Thoracic aorta (tissue), 2 donors: ENCODE measurements at places on chromosomes 16 and 17.

DNA sequence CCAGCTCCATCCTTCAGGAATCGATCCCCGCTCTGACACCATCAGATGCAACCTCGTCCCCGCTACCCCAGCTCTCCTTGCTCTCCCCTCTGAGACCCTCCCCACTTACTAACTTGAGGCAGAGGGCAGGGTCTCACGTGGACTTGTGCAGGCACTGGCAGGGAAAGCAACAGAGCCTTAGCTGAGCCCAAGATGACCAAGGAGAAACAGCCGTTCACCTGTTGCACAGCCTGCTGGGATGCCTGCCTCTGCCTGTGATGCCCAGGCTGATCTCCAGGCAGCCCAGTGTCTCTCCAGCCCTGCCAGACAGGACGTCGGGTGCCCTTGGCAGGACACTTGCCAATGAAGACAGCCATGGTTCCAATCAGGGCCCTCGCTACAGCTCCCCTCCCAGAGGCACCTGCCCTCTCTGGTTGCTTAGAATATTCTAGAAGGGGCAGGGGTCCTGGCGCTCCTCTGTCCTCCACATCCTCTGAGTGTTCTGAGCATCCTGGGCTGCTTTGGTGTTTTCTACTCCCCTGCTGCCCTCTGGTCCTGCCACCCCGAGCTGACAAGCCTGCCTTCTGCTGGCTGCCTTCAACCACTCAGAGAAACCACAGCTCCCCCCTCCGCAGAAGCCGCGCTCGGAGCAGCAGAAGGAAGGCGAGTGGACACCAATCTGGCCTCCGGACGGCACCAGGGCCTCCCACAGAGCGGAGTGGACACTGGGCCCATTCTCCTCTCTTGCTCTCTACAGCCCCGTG lies 6.7 kb downstream of the CEP295NL start:
- no peak for DNase-seq

DNA sequence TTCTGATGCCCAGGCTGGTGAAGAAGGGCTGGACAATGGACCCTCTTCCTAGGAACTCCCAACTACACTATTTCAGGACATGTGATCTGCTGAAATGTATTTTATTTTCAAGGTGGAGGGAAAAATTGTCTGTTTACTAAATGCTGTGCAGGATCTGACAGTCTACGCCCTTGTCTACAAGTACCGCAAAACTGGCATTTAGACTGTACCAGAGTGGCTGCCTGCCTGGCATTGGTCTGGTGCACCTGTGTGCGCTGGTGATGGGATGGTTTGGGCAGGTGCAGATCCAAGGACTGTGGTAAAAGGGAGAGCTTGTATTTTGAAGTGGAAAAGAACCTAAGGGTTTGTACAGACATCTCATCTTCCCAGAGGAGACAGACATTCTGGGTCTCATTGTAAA lies 79.7 kb downstream of the AIPL1 start:
- no peak for DNase-seq

- no peak for DNase-seq
Measured at GRCh38 chr16:20129375-20129774, 55.7 kb upstream of the GPR139 start.

GRCh38 chr17:16107165-16107770 lies 107.6 kb downstream of the TTC19 start:
- no peak for DNase-seq

GRCh38 chr17:76150712-76151622 lies 9.9 kb upstream of the FOXJ1 start:
- no peak for DNase-seq

DNA sequence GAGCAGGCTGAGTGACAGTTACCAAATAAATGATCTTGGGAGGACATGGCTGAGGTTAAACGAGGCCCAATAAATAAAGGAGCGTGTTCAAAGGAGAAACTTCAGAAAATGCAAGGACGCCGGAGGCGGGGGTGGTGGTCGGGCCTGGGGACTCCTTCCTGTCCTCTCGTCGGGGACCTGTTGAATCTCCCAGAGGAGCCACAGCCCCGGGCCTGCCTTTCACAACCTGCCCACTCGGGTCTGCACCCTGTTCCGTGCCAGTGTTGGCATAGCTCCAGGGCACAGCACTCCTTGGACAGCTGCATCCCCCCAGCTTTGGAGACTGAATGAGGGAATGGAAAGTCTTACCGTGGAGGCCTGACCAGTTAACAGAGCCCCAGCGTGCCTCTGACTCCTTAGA lies 8.1 kb upstream of the TBX4 start:
- DNase-seq: no peak

DNA sequence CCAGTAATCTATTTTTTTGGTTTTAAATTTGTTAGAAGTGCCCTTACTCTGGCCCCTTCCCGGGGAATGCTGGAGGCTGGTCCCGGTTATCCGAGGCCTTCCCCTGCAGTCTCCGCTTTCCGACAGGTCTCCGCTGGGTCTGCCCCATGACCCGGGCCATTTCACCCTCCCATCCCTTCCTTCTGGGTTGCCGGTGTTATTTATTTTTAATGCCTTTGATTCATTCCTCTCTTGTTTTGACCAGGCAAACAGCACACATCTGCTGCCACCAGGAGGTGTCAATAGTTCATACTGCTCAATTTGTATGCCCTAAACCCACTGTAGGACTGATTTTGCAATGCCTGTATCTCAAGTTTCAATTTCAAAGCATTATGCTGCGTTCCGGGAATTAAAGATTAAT lies 113.2 kb upstream of the IRX5 start:
- no peak for DNase-seq

DNA sequence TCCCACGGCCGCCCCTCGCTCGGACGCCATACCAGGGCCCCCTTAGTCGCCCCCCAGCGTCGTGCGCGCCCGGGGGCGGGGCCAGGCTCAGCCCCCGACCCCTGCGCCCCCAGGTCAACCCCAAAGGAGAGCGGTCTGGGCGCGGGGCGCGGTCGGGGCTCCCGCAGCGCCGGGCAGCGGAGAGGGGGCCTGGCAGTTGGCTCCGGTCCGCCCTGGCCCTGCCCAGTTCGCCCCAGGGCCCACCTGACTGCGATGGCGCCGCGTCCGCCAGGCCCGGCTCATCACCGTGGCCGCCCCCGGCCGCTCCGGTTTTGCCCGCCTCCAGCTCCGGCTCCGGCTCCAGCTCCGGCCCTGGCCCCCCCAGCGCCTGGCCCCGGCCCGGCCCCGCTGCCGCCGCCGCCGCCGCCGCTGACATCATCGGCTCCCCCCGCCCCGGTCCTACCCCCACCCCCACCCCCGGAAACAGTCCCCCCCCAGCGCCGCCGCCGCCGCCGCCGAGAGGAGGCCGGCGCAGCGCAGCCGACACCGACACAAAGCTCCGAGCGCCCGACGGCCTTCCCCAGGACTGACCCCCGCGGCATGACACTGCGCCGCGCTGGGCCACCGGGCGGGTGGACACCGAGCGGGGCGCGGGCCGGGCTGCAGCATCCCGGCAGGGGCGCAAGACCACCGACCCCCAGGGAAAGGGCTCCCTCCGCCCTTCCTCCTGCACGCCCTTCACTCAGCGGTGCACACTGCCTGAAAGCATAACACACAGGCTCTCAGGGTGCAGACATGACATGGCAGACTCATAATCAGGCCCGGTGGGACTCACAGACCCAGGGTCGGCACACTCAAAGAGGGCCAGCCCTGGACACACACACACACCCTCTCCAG lies at the start of gene ZBTB4:
Gene ZBTB4, minus strand, starts transcription at position 419 of the 876 bp plus-strand sequence. CDS start 12,830 bp downstream, outside the sequence.
- no peak for DNase-seq

- no peak for DNase-seq
Measured at GRCh38 chr17:51230306-51230705, 29.5 kb downstream of the MBTD1 start.

- DNase-seq: no peak
Measured at GRCh38 chr17:66779237-66779606, 55.7 kb upstream of the CACNG5 start.

- DNase-seq: no peak
Measured at GRCh38 chr16:11072420-11073153, 128.2 kb downstream of the CLEC16A start.

GRCh38 chr17:49730078-49730784 lies 22.5 kb upstream of the SLC35B1 start:
- DNase-seq: peak; percentile 21

GRCh38 chr17:11284811-11285210 lies 43.8 kb downstream of the SHISA6 start:
- DNase-seq: no peak

GRCh38 chr17:7729816-7730215 lies 12.3 kb downstream of the DNAH2 start:
- no peak for DNase-seq

DNA sequence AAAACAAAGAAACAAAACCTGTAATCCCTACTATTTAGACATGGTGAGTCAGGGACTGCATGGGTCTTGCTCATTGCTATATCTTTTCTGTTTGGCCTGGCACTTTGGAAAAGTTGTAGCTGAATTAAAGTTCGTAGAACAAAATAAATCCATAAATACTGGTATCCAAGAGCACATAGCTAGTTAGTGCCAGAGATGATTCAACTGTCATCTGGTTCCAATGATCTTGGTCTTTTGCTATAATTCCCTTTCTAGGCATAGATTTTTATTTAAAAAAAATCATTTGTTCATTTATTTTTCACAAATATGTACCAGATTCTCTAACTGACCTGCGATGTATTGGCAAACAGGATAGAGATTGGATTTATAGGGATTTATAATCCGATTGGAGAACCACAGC lies 1436.1 kb upstream of the GOT2 start:
- DNase-seq: no peak

- DNase-seq: no peak
Measured at GRCh38 chr16:68367030-68367429, 56.2 kb downstream of the PRMT7 start.

GRCh38 chr16:29927070-29927905 lies 1.3 kb upstream of the KCTD13 start:
- DNase-seq: no peak

DNA sequence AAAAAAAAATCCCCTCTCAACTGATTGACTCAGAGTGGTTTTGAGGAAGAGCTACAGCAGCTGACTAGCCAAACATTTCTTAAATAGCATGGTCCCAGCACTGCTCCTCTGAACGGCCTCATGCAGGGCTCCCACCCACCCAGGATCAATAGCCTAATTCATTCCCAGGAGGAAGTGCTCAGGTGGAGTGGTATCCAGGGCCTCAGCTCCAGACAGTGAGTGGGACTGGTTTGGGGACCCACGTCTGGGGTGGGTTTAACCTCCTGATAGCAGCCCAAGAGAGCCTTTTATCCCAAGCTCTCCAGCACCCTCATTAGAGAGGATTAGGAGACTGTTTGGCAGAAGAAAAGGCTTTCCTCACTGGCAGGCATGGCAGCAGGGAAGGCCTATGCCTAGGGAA lies 68.5 kb upstream of the CDH5 start:
- DNase-seq: no peak

DNA sequence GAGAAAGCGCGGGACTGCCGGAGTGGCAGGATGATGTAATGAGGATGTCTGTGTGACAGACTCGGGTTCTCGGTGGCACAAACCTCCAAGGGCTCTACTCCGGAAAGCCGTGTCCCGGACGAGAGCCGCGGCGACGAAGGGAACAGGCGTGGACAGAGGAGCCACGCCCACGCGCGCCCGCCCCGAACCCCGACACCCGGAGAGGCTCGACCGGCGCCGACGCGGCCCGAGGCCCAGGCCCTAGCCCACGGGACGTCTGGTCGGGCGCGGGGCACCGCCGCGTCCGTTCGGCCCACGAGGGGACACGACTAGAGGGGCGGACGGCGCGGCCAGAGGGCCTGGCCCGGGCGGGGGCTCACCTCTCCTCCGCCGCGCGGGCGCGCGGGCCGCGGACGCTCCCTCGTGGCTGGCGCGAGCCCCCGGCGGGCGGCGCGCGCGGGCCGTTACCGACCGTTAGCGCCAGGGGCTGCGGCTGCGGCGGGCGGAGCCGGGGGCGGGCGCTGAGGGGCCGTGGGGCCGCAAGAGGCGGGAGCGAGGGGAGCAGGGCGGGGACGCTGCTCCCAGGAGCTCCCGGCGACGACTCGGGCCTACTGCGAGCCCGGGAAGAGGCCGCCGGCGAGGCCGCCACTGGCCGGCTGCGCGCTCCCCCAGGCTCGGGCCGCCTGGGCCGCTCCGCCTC lies 2.1 kb upstream of the IRX5 start:
- no peak for DNase-seq

DNA sequence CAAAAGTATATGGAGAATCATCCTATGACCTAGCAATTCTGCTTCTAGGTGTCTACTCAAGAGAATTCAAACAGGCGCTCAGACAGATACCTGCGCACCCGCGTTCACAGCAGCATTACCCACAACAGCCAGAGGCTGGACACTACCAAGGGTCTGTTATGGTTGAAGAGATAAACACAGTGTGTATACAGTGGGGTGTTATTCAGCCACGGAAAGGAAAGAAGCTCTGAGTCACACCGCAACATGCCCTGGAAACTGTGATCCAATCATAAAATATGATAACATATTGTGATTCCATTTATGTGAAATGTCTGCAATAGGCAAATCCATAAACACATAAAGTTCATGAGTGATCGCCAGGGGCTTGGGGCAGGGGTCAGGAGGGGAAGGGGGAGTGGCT lies 18.0 kb upstream of the JPH3 start:
- DNase-seq: no peak

GRCh38 chr17:4425398-4425797 lies 8.3 kb upstream of the SPNS3 start:
- DNase-seq: no peak

GRCh38 chr17:33171931-33172330 lies 121.2 kb downstream of the ASIC2 start:
- no peak for DNase-seq

DNA sequence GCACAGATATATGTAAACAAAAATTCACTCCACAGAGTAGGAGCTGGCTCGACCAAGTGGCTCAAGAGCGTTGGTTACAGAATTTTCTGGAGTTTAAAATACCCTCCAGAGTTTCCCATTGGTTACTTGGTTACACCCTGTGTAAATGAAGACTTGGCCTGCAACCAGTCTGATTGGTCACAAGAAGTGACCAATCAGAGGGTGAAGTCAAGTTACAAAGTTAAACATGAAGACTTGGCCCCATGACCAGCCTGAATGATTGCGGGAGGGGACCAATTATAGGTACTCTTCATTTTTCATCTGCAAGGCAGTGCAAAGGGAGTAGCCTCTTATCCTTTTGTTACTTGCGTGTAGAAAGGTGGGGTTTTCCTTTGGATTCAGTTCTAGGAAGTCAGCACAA lies 121.3 kb upstream of the SALL1 start:
- DNase-seq: no peak

GRCh38 chr17:77877036-77877435 lies 81.5 kb upstream of the TNRC6C start:
- DNase-seq: no peak

GRCh38 chr17:78734793-78735641 lies 47.1 kb downstream of the CYTH1 start:
- DNase-seq: no peak

- no peak for DNase-seq
Measured at GRCh38 chr17:80531400-80531799, 13.2 kb upstream of the RPTOR start.

GRCh38 chr17:21525464-21526130 lies 149.4 kb downstream of the KCNJ12 start:
- no peak for DNase-seq

DNA sequence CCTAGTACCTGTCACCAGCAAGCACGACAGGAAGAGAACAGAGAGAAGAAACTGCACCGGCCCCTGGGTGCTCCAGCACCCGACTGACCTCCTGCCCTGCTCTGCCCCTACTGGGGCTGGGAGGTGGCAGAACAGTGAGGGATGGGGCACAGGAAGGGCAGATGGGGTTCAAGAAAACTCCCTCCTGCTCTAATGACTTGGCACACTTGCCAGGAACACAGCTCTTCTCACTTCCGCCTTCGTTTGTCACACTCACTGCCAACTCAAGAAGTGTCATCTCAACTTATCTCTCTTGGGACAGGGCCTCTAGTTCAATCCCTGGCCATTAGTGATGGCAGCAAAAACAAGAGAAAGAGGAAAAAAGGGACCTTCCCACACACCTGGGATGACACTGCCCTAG lies 42.7 kb upstream of the ICAM2 start:
- no peak for DNase-seq
